ENCODE measurements at places on chromosomes 6 and 20.

- no peak for DNase-seq
These were observed 31.6 kb upstream of the CCN2 start for GRCh38 chr6:131982740-131983259.

GRCh38 chr6:169955731-169956437, 204.5 kb downstream of the ERMARD start:
- no peak for DNase-seq

DNA sequence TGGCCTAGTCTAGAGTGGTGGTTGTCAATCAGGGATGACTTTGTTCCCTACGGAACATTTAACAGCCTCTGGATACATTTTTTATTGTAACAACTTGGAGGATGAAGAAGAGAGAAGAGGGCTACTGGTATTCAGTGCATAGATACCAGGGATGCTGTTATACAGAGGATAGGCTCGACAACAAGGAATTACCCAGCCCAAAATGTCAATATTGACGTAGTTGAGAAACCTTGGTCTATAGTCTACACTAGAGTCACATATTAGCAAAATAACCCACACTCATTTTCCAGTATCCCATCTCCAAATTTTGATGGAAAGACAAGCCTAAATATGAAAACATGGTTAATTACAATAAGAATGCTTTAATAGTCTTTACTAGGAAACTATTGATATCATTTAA, 195.1 kb downstream of the PKHD1 start:
- no peak for DNase-seq

DNA sequence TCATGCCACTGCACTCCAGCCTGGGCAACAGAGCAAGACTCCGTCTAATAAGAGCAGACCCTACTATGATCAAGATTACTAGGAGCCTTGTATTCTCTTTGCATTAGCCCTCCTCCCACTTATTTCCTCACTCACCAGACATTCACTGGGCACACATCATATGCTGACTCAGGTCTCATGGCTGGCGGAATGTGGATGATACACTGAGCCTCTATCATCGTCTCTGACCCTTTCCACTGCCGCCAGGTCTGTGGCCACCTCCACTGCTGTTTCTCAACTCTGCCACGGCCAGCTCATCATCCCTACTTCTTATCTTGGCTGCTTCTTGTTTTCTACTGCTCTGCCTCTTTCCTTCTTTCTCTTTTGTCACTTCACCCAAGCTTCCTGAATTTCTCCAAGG, 161.0 kb downstream of the BACH2 start:
- DNase-seq: no peak

GRCh38 chr20:2093159-2093781, 8.4 kb upstream of the STK35 start:
- peak; percentile 25 for DNase-seq

DNA sequence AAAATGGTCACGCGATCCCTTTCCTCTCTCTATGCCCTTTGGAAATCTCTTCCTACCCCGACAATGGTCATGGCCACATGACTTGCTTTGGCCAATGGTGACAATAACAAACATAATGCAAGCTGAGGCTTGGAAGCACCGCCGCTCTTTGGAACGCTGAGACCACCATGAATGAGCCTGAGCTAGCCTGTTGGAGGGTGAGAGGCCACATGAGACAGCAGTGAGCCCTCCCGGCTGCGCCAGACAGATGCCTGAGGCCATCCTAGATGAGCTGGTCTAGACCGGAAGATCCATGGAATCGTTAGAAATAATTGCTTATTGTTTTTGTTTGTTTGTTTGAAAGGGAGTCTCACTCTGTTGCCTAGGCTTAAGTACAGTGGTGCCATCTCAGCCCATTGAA, 64.2 kb downstream of the STK35 start:
- DNase-seq: no peak

- peak; percentile 51 for DNase-seq
These were observed 2.4 kb downstream of the CSTL1 start for GRCh38 chr20:23441850-23442313.

DNA sequence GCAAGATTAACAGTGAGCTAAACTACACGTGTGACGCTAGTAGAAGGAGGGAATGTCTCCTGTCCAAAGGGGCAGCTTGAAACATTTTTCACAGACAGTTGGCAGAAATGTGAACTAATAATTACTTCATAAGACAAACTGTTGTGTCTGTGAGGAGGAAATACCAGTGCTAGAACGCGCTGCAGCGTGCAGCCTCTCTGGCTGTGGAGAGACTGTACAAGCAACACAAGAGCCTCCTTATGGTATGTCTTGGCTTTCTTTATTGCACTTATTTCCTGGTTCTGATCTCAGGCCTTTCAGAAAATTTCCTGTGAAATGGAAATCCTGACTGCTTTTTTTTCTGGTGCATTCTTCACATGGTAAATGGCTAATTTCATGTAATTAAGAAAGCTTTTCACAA, 25.3 kb upstream of the TIAM2 start:
- no peak for DNase-seq

GRCh38 chr6:150482883-150483409, 114.1 kb downstream of the IYD start:
- DNase-seq: no peak

GRCh38 chr6:125236536-125237327, 65.0 kb downstream of the HDDC2 start:
- DNase-seq: no peak

DNA sequence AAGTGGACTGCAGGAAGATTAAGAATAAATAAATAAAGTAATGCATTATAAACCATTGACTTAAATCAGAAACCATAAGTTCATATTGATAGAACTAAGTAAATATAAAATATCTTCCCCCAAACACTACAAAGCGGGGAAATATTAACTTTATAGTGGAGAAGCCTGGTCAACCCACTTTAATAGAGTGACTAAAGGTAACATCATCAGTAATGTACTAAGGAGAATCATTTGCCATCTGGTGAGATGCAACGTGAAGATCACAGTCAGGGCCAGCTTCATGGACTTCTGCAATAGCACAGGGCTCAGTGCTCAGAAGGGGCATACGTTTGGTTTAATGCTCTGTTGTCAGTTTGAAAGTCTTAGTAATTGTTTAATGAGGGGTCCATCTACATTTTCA, 58.8 kb upstream of the CD83 start:
- DNase-seq: no peak

DNA sequence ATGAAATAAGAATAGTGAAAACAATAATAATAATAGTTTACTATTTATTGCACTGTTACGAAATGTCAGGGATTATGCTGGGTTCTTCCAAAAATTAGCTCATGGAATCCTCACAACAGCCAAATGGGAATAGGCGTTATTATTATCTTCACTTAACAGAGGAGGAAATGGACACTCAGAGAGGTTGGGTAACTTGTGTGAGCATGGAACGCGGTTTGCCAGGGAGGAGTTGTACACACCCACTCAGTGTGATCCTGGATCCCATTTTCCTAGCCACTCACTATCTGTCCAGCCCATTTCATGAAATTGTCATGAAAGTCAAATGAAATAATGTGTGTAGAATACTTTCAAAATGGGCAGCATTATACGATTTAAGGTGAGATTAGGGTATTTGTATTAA, 4.6 kb downstream of the NELFCD start:
- DNase-seq: no peak

DNA sequence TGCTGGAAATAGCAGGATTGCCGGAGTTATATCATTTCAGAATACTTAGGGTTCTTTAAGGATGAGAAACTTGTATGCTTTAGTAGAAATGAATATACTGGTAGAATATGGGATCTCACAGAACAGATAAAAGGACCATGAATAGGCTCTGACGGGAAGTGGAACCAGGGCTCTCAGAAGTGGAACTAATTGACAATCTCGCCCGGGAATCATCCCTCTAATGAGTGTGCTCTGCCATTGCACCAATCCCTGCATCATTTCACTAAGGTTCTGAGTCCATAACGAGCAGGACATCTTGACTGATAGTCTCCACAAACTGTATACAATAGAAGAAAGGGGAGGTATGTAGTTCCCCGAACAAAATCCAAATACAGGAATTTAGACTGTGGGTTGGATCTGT, 150.1 kb downstream of the COL9A1 start:
- DNase-seq: no peak

- no peak for DNase-seq
These were observed 133.2 kb downstream of the TBC1D32 start for GRCh38 chr6:121201105-121201504.

- DNase-seq: no peak
These were observed 91.9 kb downstream of the TBC1D32 start for GRCh38 chr6:121242386-121242785.

GRCh38 chr6:56739836-56740815, 97.4 kb upstream of the DST start:
- DNase-seq: no peak

- no peak for DNase-seq
These were observed 817 bp upstream of the SLCO4A1 start for GRCh38 chr20:62641321-62642050.

GRCh38 chr6:10297832-10298231, 117.0 kb downstream of the TFAP2A start:
- DNase-seq: no peak

- no peak for DNase-seq
These were observed 51.9 kb upstream of the XRN2 start for GRCh38 chr20:21251278-21251677.

GRCh38 chr6:155216312-155217046, 47.3 kb upstream of the CLDN20 start:
- DNase-seq: no peak

- no peak for DNase-seq
These were observed 48.7 kb upstream of the SRSF6 start for GRCh38 chr20:43408848-43409576.

GRCh38 chr6:119966484-119966883, 616.9 kb upstream of the MAN1A1 start:
- DNase-seq: no peak

DNA sequence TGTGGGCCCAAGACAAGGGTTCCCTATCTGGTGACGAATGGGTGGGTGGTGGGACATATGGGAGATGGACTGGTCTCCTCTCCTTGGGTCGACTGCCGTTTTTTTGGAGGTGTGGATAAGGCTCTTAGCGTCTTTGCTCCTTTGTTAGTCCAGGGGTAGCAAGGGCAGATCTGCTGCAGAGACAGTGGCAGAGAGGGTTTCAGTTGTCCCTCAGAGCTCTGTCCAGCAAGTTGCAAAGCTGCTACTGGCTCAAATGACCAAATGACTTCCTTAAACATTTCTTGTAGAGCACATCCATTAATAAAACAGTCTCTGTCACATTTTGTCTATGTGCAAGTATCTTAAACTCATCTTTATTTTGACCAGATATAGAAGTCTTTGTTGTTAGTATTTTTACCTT, 508.0 kb upstream of the ADGRB3 start:
- DNase-seq: no peak

GRCh38 chr6:17964633-17965032, 22.8 kb downstream of the KIF13A start:
- DNase-seq: no peak

GRCh38 chr6:142888456-142888855, 56.5 kb downstream of the HIVEP2 start:
- no peak for DNase-seq

GRCh38 chr20:60091305-60091704, 133.1 kb downstream of the CDH26 start:
- DNase-seq: no peak

GRCh38 chr20:45044601-45045000, 56.3 kb downstream of the KCNS1 start:
- no peak for DNase-seq

- no peak for DNase-seq
These were observed 268.8 kb downstream of the PKHD1 start for GRCh38 chr6:51818520-51819022.

- DNase-seq: no peak
These were observed 17.8 kb downstream of the SLC22A1 start for GRCh38 chr6:160139420-160139851.

DNA sequence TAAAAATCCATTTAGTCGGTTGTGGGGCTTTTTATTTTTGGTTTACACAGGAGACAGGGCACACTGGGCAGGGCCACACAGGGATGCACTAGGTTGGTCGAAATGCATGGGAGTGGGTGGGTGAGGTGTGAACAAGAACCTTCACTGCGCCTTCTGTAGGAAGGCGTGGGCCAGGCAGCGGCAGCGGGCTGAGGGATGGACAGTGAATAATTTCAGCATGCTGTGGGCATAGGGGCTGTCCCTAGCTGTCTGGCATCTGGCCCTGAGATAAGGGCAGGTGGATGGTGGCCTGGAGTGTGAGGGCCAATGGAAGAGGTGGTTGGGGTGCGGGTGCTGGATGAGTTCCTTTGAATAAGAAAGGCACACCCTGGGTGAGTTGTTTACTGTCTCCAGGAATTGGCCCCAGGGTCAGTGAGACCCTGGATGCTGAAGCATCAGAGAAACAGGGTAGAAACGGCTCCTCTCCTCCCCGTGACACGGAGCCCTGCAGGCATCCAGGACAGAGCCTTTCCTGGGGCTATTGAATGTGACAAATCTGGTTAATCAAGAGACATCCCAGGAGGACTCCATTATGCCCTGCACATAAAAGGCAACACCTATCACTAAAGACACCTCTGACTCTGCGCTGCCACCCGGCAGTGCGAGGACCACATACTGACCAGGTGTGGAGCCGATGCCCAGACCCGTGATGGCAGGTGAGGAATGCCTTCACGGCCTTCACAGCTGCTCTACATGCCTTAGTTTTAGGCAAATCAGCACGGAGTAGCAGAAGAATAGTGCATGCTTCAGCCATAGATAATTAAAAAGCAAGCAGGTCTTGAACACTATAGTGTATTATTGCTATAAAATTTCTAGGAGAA, 123.0 kb upstream of the SNX9 start:
- DNase-seq: no peak

GRCh38 chr6:87832025-87832825, 130.2 kb upstream of the AKIRIN2 start:
- no peak for DNase-seq

GRCh38 chr6:167560673-167561569, 236.0 kb downstream of the TTLL2 start:
- no peak for DNase-seq

- DNase-seq: no peak
These were observed 29.6 kb downstream of the TAB2 start for GRCh38 chr6:149347067-149347466.

DNA sequence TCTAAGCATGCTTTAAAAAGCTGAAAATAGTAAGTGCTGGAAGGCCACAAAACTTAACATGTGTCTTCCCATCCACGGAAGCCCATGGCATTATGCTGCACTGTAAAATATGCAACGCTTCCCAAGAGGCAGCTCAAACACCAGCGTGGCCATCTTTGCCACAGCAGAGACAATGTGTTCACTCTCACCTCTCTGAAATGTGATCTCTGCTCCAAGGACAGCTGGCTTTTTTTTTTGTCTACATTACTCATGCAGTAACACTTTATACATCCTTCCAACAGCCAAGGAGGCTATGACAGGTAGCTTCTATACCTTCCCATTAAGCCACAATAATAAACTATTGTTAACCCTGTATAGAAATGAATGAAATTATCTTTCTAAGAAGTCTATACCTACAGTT, 49.2 kb downstream of the BLOC1S5 start:
- DNase-seq: no peak

GRCh38 chr20:37417617-37418467, 71.9 kb downstream of the SRC start:
- no peak for DNase-seq

- no peak for DNase-seq
These were observed at the start of gene ARHGAP40 for GRCh38 chr20:38601216-38602184. ARHGAP40 (plus strand) TSS chr20:38601809.

All from activated CD4-positive, alpha-beta T cell treated with anti-CD3 and anti-CD28 coated beads, Interleukin-2, amount 50 U/mL, for 1 hour (primary cell).